ENCODE measurements at places on chromosomes 4 and X. TPM values are rescaled to one million over a fixed set of nuclear protein-coding genes. Genes with fewer than 3 reads are reported as not detected.

NRK gene
- not detected for total RNA-seq

STARD8 gene
- 0.31 TPM for total RNA-seq

RAB33A gene
- not detected for total RNA-seq

EMD gene
- total RNA-seq: 49.8 TPM

XKRX gene
- not detected for total RNA-seq

DNA sequence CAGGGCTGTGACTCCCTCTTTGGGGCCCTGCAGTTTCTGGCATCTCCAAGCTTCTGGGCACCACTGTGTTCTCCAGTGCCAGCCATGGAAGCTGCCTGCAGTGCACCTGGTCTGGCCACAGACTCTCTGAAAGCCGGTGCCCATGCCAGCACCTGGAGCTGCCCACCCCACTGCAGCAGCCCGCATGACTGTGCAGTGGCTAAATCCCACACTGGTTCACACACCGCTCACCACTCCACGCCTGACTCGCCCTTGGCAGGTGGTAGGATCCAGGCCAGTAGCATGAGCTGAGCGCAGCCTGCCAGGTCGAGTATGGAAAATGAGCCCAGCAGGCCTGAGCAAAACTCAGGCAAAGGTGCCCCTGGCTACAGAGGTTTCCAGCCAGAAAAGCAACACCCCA, 72.8 kb upstream of the INTU start:
- no peak for DNase-seq

DNA sequence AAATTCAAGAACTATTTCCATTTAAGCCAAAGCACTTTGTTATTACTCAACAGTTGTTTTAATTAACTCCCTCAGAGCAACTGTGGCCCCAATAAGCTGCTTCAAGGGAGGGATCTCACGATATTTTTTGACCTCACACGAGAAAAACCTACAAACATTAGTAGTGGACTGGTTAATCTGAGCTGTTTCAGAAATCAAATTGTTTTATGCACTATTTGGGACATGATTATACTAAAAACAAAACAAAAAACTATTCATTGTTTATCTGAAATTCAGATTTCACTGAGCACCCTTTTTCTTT, 74.3 kb downstream of the DCHS2 start:
- DNase-seq: no peak

DNA sequence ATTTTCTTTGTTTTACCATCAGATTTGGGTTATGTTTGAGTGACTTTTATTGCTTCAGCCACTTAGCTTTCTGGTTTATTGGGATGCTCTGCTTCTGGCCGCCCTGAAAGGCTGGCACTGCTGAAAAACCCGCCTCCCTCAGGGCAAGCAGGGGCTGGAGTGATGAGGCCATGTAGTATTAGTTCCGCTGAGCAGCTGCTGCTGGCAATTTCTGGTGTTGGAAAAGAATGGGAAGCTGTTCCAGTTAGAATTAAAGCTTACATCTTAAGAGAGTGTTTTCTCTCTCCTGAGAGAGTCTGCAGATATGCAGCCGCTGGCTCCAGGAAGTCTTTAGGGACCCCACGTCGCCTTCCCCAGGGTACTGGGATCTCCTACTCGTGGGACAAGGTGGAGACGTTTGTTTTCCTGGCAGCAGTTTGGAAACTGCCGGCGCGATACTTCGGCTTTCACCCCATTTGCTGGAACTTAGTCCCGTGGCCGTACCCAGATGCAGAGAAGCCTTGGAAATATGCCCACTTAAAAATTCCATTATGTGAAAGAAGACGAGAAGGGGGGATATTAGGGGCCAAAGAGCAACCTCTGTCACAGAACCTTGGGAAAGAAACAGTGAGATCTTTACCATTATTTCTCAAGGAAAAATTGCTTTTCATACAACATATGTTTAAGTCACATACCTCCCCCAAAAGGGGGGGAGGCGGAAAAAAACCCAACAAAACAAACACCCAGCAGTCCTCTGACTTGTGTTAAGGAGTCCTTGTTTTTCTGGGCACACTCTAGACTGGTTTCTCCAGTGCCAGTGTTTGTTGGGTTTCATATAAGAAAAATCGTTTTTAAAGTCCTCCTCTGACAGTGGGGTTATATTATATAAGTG, 72.6 kb downstream of the TMEM131L start:
- DNase-seq: no peak

GRCh38 chr4:17469931-17470674, 41.8 kb downstream of the QDPR start:
- DNase-seq: no peak

GRCh38 chr4:118964891-118965411, 76.3 kb downstream of the SYNPO2 start:
- no peak for DNase-seq
